ENCODE measurements at places on chromosomes 13 and 19.

- DNase-seq = no peak
These were observed 11.3 kb downstream of the RGCC start for GRCh38 chr13:41468631-41469030.

GRCh38 chr19:6761053-6761676, 6.1 kb downstream of the SH2D3A start:
- no peak for DNase-seq

GRCh38 chr19:33811736-33812387, 15.2 kb downstream of the KCTD15 start:
- DNase-seq = no peak

- DNase-seq = no peak
These were observed 45.9 kb downstream of the MBD3L1 start for GRCh38 chr19:8877854-8878705.

DNA sequence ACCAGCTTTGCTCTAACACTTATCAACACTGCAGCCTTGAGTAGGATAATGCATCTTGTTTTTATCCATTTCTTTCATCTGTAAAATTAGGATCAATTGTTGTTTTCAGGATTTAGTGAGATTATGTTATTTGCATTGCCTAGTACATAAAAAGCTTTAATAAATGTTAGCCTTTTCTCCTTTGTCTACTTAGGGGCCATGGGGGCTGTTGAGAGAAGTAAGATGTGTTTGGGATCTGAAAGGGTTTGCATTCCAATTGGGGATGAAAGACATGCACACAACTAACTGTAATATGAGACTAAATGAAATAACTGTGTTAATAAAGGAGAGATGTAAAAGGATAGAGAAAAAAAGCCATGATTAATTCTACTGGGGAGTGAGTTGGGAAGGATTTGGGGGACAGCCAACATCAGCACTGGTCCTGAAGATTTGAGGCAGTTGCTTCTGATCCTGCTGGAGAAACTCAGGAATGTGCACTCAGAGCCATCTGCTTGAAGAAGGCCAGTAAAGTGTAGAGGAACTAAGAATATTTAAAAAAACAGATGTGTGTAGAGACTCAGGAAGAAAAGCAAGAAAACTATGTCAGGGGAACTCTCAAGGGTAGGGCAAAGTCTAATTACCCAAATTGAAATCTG, 236.3 kb downstream of the OLFM4 start:
- DNase-seq = no peak

GRCh38 chr13:23021906-23022305, 158.9 kb upstream of the SGCG start:
- DNase-seq = no peak

Data from fibroblast of pulmonary artery (primary cell).